CD8-positive, alpha-beta memory T cell (primary cell): ENCODE measurements at places on chromosomes 2 and 18.

DNA sequence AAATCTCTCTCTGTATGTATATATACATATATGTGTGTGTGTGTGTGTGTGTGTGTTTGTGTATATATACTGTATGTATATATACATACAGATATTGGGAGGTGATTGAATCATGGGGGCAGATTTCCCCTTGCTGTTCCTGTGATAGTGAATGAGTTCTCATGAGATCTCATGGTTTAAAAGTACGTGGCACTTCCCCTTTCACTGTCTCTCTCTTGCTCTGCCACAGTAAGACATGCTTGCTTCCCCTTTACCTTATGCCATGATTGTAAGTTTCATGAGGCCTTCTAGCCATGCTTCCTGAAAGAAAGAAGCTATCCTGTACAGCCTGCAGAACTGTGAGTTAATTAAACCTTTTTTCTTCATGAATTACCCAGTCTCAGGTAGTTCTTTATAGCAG lies 18.8 kb upstream of the CCDC195 start:
- no peak overlapping the region for H3K4me3 ChIP-seq
- no peak overlapping the region for H3K27ac ChIP-seq
- no peaks in the 10 kb centered on the region for H3K36me3 ChIP-seq
- H3K27me3 ChIP-seq: no peaks in the 10 kb centered on the region

DNA sequence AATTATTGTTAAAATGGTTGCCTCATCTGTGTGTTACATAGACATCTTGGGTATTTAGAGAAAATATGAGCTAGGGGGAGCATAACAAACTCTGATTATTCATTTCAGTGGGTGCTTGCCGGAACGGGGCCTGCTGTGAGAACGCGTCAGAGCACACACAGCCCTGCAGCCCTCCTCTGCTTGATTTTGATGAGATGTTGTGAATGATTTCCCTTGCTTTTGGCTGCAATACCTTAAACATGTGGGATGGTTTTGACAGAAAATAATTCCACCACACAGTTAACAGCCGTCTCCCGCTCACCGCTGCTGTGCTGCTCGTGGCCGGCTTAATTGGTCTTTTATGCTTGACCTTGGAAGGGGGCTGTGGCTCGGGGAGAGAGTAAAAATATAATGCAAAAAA lies 49.9 kb upstream of the TXNDC2 start:
- DNase-seq: no peak
- no peaks in the 10 kb centered on the region for H3K4me1 ChIP-seq
- no peaks in the 10 kb centered on the region for H3K27me3 ChIP-seq
- H3K27ac ChIP-seq: no peak overlapping the region
- H3K36me3 ChIP-seq: no peaks in the 10 kb centered on the region

DNA sequence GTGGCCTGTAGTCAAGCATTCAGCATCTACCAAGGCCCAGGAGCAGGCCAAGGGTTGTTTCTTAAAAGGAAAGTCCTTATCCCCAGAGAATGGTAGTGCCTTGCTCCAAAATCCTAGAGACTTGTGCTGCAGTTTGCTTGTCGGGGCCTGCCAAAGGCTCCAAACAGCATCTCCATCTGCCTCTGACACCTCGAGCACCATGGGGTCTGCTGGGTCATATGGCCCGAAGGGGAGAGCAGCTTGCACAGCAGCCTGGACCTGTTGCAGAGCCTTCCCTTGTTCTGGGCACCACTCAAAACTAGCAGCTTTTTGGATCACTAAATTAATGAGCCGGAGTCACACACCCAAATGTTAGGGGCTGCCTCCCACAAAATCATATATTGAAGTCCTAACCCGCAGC lies 35.7 kb downstream of the GNAL start:
- H3K36me3 ChIP-seq: no peaks in the 10 kb centered on the region
- H3K4me3 ChIP-seq: no peak overlapping the region
- H3K27ac ChIP-seq: no peak overlapping the region
- H3K4me1 ChIP-seq: no peaks in the 10 kb centered on the region
- no peaks in the 10 kb centered on the region for H3K27me3 ChIP-seq

DNA sequence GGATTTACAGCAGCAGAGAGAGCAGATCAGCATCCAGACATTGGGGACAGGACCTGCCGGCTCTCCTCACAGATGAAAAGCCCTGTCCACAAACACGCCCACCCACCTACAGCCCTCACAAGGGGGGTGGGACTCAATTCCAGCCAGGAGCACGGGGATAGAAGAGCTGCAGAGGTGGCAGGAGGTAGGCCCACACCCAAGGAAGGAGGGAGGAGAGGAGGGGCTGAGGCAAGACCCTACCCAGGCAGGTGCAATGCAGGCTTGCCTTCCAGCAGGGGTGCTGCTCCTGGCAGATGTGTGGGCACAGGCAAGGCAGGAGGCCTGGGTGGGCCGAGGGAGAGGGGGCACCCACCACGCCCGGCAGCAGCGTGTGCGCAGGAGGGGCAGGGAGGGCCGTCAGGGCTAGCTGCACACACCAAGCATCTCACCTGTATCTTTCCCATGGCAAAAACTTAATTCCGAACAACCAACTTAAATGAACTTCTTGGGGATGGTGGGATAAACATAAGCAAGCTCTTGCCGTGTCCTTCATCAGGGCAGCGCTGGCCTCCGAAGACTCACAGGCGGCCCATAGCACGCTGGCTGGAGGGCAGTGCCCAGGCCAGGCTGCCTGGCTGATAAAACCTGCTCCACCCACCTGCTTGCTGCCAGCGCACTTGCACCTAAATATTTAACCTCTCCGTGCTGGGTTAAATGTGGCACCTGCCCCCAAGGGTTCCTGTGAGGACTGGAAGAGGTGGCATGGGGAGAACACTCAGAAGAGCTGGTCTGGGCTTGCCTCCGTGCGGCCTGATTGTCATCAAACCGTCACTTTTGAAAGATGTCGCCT lies 219.5 kb downstream of the HDAC4 start:
- peaks cover 9% of the 10 kb centered on the region for H3K36me3 ChIP-seq
- no peak overlapping the region for H3K4me3 ChIP-seq

- H3K36me3 ChIP-seq: no peaks in the 10 kb centered on the region
- no peak overlapping the region for H3K4me3 ChIP-seq
- no peak overlapping the region for H3K27ac ChIP-seq
- no peak for DNase-seq
Observed at GRCh38 chr2:67516899-67517530, 119.9 kb downstream of the ETAA1 start.
